NCI-H69 (cell line): ENCODE measurements at places on chromosomes 6 and 20.

- DNase-seq: no peak
Measured at GRCh38 chr6:83097204-83097603, 29.7 kb downstream of the DOP1A start.

- no peak for DNase-seq
Measured at GRCh38 chr6:113293423-113293740, 563.8 kb upstream of the MARCKS start.

DNA sequence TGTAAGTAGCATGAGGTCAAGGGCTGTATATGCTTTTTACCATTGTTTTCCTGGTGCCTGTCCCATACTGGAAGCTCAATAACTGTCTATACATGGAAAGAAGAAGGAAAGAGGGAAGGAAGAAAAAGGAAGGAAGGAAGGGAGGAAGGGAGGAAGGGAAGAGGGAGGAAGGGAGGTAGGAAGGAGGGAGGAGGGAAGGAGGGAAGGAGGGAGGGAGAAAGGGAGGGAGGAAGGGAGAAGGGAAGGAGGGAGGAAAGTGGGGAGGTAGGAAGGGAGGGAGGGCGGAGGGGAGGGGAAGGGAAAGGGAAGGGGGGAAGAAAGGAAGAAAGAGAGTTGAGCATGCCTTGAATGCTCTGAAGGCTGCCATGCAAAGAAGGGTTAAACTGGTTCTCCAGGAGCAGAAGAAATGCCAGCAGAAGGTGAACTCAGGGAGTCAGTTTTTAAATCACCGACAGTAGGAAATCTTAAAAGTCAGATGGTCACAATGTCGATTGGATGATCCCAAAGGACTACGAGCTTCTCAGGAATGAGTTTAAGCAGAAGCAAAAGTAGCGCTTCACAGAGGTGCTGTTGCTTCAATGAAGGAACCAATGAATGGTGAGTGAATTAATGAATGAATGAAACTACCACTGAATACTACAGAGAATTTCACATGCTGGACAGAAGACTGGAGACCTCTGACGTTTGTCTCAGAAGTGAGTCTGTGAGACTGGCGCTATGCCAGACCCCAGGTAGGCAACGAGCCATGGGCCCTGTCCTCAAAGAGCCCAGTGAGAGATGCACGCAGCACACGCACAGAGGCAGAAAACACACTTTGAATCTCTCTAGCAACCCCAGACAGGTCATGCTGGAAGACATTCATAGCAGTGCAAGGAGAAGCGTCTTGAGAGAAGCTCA, 117.6 kb downstream of the MRPL14 start:
- DNase-seq: peak; percentile 69

DNA sequence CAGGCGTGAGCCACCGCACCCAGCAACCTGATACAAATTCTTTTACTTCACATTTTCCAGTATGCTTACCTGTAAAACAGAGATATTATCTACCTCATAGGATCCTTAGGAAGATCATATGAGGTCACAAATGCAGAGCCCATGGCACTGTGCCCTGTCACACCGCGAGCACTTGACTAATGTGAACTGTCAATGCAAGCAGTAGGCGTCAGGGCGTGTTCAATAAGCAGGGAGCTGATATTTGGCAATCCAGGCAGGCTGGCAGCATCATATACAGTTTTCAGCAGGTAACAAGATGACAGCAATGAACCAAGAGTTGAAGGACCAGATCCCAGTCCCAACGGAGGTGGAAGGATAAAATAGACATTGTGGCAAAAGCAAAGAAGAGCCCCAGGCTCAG, 14.6 kb upstream of the ARID1B start:
- DNase-seq: no peak

- no peak for DNase-seq
Measured at GRCh38 chr20:51029963-51030920, 7.3 kb upstream of the KCNG1 start.

- no peak for DNase-seq
Measured at GRCh38 chr20:47189060-47189459, 167.4 kb downstream of the ZMYND8 start.

DNA sequence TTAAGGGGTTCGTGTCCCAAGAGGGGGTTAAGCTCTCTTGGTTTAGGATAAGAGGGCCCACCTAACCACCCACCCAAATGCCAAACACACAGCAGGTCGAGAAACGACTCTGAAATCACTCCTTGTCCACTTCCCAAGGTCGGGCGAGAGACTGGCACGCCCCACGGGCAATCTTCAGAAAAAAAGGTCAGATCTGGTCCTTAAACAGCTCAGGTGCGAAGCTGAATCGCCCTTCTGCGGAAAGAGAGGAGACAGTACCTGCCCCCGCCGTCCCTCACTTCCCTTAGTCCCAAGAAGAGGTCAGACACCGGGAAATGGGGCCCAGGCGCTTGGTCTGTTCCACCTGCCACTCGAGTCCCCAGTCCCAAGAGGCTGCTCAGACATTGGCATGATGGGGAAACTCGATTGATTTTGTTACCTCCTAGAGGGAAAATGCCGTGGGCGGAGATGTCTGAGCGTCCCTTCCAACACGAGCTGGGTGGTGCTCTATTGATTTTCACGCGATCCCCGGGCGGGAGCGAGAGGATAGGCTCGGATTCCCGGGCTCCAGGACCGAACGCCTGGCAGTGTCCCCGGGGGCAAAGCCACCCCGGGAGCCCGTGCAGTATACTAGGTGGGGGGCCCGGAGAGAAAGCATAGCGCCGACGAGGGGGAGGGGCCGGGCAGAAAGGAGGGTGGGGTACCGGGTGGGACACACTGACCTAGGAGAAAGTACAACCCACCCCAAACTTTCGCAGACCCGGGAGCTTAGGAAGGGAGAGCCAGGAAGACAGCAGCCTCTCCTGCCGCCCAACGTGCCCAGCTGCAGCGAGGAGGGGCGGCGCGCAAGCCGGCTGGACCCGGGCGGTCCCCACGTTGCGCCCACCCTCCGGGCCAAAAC, 1.1 kb upstream of the SAMD5 start:
- peak; percentile 67 for DNase-seq

- no peak for DNase-seq
Measured at GRCh38 chr20:31474097-31474436, 860 bp downstream of the DEFB124 start.

DNA sequence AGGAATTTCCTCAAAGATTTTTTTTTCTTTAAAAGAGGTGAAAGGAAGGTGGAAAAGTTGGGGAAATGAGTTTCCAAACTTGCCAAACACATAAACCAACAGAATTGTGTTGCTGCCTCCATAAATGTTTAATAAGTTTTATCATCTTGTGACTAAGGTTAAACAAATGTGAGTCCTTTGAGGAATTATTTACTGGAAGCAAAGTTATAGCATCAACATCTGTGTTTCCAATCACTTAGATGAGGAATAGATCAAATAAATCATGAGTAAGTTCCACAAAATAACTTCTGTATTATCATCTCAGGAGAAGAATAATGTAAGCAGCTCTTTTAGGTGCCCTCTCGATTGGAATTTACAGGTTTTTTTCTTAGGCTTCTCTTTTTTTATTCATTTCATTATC, 20.5 kb downstream of the TSHZ2 start:
- DNase-seq: no peak

- no peak for DNase-seq
Measured at GRCh38 chr20:54149765-54150264, 24.0 kb downstream of the CYP24A1 start.

DNA sequence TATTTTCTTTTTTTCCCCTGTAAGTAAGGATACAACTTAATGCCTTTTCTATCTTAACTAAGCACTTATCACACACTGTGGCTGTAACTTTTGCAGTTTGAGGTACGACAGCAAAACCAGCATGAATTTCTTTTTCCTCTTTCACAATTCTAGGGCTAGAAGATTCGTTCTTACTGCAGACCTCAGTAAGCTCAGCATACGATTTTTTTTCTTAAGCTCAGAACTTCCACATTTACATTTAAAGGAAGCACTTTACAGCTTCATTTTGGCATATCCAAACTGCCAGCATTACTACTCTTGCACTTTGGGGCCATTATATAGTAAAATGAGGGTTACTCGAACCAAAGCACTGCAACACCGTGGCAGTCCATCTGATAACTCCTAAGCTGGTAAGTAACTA, 889 bp upstream of the CHMP4B start:
- no peak for DNase-seq

DNA sequence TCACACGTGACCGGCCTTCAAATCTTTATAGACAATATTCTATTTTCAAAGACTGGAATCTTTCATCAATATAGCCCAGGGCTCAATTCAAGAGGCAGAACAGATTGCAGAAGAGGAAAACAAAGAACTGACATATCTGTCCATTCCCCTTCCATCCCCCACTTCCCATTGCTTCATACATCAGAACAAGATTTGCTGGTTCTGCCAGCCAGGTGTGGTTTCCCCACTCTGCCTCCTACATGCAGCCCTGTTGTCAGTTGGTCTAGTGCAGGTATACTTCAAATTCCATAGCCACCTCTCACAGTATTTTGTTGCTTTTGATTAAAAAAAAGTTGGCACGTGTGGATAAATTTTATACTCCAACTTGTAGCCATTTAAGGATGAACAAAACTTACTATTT, 174.9 kb downstream of the CD109 start:
- no peak for DNase-seq

GRCh38 chr6:63824722-63825121, 189.1 kb downstream of the PHF3 start:
- DNase-seq: no peak

DNA sequence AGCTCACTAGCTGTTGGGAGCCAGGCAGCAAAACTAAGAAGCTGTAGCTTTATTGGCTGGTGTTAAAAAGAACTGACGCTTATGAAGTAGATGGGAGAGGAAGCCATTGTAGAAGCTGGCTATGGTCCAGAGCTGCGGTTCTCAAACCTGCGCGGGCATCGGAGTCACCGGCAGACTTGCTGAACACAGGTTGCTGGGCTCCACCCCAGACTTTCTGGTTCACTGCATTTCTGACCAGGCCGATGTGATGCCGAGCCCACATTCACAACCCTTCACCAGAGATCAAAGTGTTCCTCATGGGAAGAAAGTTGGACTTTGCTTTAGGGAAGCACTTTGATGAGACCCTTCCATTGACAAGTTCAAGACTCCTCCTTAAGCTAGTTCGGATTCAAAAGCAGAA, 231.6 kb downstream of the QKI start:
- DNase-seq: no peak

DNA sequence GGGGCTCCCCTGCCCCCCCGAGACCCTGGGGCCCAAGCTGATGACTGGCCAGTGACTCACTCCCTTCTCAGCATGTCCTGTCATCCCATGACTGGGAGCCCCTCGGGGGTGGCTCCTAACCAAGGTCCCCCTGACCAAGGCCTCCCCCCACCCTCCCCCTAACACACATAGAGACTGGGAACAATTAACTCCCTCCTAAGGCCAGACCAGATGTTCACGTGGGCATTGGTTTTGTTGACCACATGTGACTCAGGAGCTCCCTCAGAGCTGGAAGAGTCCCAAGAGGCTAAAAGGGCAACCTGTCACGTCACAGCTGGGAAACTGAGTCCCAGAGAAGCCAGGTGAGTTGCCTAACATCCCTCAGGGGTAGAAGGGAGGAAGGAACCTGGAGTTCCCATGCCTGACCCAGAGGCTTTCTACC, 10.6 kb upstream of the CCN5 start:
- DNase-seq: no peak
